A549 treated with Hydrocortisone at 1 μM for 4 hours (cell line): ENCODE measurements at places on chromosomes 12 and 14. TPM values are rescaled to one million over a fixed set of nuclear protein-coding genes. Genes with fewer than 3 reads are reported as not detected.

SLC6A15 gene
- total RNA-seq: 3.4 to 5.0 TPM (median 4.0 TPM) in 5 replicates

KIF26A gene
- total RNA-seq: 2.9 to 4.3 TPM (median 3.9 TPM) in 5 replicates

CKAP4 gene
- 71.7 to 84.0 TPM (median 80.8 TPM) in 5 replicates for total RNA-seq

KRT80 gene
- 39.0 to 49.0 TPM (median 41.2 TPM) in 5 replicates for total RNA-seq

DICER1 gene
- 16.6 to 25.2 TPM (median 22.3 TPM) in 5 replicates for total RNA-seq

MUCL1 gene
- total RNA-seq: not detected in 5 replicates

HOXC9 gene
- total RNA-seq: 11.0 to 16.2 TPM (median 12.6 TPM) in 5 replicates

RTN1 gene
- total RNA-seq: 0.07 to 0.12 TPM (median 0.12 TPM) in 3 of 5 replicates, not detected in the others

A2ML1 gene
- not detected in 5 replicates for total RNA-seq

JPH4 gene
- total RNA-seq: 0.06 to 0.10 TPM (median 0.08 TPM) in 5 replicates

CPM gene
- 5.5 to 7.4 TPM (median 5.7 TPM) in 5 replicates for total RNA-seq

PWP1 gene
- total RNA-seq: 89.2 to 104 TPM (median 95.5 TPM) in 5 replicates

C12orf60 gene
- 1.8 to 2.3 TPM (median 2.1 TPM) in 5 replicates for total RNA-seq

TCTN1 gene
- 25.0 to 33.2 TPM (median 32.5 TPM) in 5 replicates for total RNA-seq

ACOT6 gene
- total RNA-seq: not detected in 5 replicates

PRKD1 gene
- 2.6 to 3.1 TPM (median 2.8 TPM) in 5 replicates for total RNA-seq

GPR137C gene
- 0.05 to 0.25 TPM (median 0.08 TPM) in 5 replicates for total RNA-seq

SMCO2 gene
- total RNA-seq: 0.25 TPM in 1 of 5 replicates, not detected in the others

KRT82 gene
- not detected in 5 replicates for total RNA-seq

TCL1A gene
- not detected in 5 replicates for total RNA-seq

WNK1 gene
- total RNA-seq: 72.0 to 118 TPM (median 91.6 TPM) in 5 replicates

RPS6KL1 gene
- total RNA-seq: 0.21 to 0.67 TPM (median 0.45 TPM) in 5 replicates

AQP6 gene
- total RNA-seq: 0.13 TPM in 1 of 5 replicates, not detected in the others

DPPA3 gene
- total RNA-seq: not detected in 5 replicates

PTCSC3 gene
- total RNA-seq: not detected in 5 replicates

WNT1 gene
- 0.07 to 0.15 TPM (median 0.12 TPM) in 5 replicates for total RNA-seq

SMIM41 gene
- total RNA-seq: not detected in 5 replicates

RNASE13 gene
- total RNA-seq: not detected in 5 replicates

TAS2R19 gene
- total RNA-seq: 0.13 to 0.17 TPM (median 0.14 TPM) in 3 of 5 replicates, not detected in the others

TDRD9 gene
- 0.16 to 0.25 TPM (median 0.21 TPM) in 5 replicates for total RNA-seq

FUT8 gene
- total RNA-seq: 10.0 to 16.2 TPM (median 12.1 TPM) in 5 replicates

STYK1 gene
- total RNA-seq: 0.08 to 0.41 TPM (median 0.22 TPM) in 5 replicates

CCDC197 gene
- not detected in 5 replicates for total RNA-seq

DNAI7 gene
- total RNA-seq: 0.08 to 0.41 TPM (median 0.20 TPM) in 5 replicates

BMP4 gene
- total RNA-seq: 1.5 to 2.6 TPM (median 1.9 TPM) in 5 replicates
